ENCODE measurements at places on chromosomes 12 and 14.
A peak's percentile ranks its signal among the peaks of the same experiment; 100 is the strongest.

- no peak for DNase-seq
These were observed 519.8 kb upstream of the TMPO start for GRCh38 chr12:97995559-97995958.

- DNase-seq = no peak
These were observed 31.5 kb downstream of the TMEM63C start for GRCh38 chr14:77212943-77213678.

DNA sequence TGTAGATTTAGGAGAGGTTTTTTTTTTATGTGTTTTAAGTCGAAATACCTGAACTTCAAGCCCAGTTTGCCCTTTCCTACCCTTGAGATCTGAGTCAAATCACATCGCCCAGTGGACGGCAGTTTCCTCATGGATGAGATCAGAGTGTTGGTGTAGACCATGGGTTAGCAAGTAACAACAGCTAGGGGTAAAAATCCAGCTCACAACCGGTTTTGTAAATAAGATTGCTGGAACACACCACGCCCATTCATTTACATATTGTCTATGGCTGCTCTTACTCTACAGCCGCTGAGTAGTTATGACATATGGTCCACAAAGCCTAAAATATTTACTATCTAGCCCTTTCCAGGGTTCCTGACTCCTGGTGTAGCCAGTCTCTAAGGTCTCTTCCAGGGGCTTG lies 158.5 kb upstream of the PLEKHG7 start:
- no peak for DNase-seq

- peak; percentile 4 for DNase-seq
These were observed 58.6 kb downstream of the R3HDM2 start for GRCh38 chr12:57372233-57372632.

DNA sequence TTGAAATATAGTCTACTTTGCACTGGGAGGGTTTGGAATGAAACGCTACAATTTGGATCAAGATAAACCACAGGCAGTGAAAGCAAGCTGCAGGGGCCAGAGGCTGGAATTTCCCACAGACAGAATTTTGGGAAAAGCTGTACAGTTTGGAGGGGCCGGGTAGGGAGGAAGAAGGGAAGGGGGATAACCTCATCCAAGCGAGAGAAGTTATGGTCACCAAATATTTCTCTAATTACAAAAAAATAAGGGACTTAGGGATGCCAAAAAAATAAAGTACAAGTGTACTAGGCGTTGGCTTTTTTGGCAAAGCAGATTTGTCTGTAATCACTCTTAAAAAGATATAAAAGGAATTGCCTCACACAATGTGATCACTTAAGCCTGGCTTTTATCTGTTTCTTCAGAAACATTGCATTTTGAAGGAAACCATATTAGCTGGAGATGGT lies 31.2 kb upstream of the ADGRD1 start:
- no peak for DNase-seq

DNA sequence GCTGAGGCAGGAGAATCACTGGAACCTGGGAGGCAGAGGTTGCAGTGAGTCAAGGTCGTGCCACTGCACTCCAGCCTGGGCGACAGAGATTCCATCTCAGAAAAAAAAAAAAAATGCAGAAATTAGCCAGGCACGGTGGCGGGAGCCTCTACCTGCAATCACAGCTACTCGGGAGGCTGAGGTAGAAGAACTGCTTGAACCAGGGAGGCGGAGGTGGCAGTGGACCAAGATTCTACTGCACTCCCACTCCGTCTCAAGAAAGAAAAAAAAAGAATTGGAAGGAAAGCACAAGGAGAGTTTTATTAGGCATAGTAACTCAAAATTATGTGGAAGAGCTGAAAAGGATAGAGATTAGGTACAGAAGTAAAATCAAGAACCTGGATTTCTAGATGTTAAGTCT lies 20.8 kb upstream of the AMHR2 start:
- DNase-seq = no peak

DNA sequence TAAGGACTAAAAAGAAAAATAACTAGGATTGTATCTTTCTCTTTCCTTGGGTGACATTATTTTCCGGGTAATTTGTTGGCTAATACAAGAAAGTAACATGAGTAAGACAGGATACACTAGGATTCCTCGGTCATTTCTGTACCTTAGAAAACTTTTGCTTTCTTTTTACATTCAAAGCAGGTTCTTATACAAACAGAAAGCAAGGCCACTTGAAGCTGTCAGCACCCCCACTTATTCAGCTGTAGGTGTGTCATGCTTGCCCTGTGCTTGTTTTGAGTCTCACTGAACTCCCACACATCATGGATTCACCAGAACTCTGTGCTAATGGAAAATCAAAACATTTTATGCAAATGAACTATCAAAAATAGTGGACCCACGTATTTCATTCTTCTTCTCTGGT lies 266.8 kb upstream of the CLEC14A start:
- DNase-seq = no peak

- DNase-seq = no peak
These were observed 1046.6 kb upstream of the USP15 start for GRCh38 chr12:61213646-61214045.

- no peak for DNase-seq
These were observed 52.5 kb downstream of the SPIC start for GRCh38 chr12:101527682-101528081.

DNA sequence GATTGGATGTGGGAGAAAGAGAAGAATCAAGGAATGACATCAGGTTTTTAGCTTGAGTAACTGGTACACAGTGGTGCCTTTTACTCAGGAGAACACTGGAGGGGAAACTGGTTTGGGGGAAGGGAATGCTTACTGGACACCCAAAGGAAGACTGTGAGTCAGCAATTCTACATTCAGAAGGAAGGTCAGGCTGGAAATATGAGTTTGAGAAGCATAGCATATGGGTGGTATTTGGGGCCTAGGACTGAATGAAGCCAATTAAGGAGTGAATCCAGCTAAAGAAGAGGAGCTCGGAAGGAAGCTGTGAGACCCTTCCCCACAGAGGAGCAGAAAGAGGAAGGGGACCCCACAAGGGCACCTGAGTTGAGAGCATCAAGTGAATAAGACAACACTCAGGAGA lies 35.4 kb downstream of the DMAC2L start:
- DNase-seq = no peak

DNA sequence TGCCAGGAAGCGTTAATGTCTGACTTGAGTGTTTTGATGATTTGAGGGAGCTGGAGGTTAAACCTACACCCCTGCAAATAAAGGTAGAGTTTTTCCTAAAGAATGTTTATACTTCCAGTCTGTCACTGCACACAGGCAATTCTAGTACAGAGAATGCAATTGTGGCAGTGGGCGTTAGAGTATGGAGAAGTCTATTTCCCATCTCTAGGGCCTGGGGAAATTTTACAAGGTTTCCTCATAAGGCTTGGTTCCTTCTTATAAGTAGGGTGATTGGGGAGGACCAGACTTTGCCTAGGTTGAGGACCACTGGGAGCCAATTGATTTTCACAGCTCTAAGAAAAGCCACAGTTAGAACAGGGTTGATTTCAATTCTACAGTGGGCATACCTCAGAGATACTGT lies 44.3 kb downstream of the IFNG start:
- no peak for DNase-seq

- no peak for DNase-seq
These were observed 457.6 kb upstream of the RGS6 start for GRCh38 chr14:71474301-71475265.

DNA sequence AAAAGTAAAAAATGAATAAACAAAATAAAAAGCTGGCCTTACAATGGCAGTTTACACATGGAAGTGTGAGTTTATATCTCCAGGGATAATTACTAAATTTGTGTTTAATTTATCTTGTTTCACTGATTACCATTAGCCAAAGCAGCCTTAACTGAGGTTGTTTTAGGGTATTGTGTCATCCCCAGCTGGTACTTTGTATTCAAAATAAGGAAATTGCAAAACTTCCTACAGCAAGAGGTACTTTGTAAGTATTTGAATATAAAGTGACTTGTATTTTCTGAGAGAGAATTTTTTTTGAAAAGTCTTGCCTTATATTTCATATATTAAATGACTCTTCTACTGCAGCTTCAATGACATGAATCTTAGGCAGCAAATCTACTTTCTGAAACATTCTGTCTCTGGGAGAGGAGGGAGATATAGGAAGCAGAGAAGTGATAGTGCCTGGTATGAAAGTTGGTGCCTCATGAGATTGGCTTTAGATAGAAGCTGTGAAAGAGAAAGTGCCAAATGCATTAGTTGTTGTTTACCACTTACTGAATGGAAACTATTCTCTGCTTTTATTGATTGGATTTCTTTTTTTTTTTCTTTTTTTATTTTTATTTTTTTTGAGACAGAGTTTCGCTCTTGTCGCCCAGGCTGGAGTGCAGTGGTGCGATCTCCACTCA lies 6.7 kb downstream of the FNTB start:
- DNase-seq = no peak

DNA sequence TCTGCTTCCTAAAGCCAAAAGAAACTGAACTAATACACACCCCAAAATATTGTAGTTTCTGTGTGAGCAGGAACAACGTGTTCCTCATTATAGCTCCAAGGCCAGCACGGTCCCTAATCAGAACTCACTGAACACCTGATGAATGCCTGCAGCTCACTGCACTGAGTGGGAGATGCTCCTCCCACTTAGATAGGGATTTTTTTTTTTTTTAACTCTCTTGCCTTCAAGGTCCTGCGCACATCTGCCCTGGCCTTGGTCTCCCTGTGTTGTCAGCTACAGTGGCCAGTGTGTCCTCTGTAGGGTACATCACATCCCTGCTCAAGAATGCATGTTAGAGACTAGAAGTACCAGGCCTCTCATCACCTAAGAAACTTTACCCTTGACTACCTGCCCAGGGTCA lies 44.3 kb upstream of the TMPO start:
- DNase-seq = no peak

DNA sequence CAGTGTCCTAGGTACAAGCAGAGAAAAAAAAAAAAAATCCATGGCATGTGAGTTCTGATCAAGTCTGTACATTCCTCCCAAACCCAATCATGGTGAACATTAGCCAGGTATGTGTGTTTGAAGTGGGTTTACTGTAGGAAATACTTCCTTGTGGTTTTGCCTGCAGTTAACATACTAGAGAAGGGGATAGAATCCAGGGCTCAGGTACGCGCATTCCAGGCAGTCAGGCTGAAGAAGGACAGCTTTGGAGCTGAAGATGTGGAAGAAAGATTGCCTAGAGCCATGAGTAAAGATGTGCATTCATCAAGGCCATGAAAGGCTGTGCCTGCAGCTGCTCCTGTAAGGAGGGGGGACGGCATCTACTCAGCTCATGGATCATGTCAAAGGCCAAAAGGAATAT lies 88.2 kb upstream of the NTF3 start:
- DNase-seq = no peak

DNA sequence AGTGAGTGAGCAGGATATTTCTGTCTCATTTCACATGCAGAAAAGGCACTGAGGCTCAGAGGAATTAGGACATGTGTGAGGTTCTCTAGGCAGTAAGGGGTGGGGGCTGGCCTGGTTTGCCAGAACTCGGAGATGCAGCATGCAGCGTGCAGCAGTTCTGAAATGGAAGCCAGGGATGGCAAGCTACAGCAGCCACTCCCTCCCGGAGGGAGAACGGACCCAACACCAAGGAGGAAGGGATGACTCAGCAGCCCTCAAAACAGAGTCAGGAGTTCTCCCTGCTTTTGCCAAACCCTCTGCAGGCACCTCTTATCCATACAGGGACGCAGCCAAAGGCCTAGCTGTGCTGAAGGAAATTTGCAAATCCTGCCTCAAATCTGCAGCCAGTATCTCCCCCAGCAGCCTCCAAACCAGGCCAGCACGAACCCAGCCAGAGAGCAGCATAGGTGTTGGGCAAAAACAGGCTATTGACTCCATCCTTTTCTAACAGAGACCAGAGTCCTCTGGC lies 10.3 kb upstream of the SERPINA3 start:
- peak; percentile 62 for DNase-seq

- no peak for DNase-seq
These were observed 3.4 kb downstream of the PTCSC3 start for GRCh38 chr14:36173161-36173560.

- DNase-seq = no peak
These were observed 107.2 kb downstream of the SCAF11 start for GRCh38 chr12:45883187-45883586.

DNA sequence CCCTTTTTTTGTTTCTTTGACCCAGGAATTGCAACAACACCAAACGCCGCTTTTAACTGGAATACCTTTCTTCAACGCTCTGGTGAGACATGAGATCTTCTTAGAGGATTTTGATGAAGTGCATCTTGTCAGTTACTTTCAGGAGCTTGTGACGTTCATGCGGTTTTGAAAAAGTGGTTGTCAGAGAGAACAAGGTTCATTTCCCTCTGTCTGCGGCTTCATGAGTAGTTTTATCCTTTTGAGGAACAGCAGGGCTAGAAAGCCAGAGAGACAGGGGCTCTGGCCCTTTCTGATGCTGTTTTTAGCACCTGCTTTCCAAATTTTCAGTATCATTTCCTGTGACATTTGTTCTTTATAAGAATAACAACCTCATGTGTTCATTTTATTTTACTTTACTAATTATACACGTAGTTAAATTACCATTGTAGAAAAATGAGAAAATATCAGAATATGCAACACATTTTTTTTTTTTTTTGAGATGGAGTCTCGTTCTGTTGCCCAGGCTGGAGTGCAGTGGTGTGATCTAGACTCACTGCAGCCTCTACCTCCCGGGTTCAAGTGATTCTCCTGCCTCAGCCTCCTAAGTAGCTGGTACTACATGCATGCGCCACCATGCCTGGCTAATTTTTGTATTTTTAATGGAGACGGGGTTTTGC lies 61.8 kb downstream of the GLT1D1 start:
- DNase-seq = no peak

DNA sequence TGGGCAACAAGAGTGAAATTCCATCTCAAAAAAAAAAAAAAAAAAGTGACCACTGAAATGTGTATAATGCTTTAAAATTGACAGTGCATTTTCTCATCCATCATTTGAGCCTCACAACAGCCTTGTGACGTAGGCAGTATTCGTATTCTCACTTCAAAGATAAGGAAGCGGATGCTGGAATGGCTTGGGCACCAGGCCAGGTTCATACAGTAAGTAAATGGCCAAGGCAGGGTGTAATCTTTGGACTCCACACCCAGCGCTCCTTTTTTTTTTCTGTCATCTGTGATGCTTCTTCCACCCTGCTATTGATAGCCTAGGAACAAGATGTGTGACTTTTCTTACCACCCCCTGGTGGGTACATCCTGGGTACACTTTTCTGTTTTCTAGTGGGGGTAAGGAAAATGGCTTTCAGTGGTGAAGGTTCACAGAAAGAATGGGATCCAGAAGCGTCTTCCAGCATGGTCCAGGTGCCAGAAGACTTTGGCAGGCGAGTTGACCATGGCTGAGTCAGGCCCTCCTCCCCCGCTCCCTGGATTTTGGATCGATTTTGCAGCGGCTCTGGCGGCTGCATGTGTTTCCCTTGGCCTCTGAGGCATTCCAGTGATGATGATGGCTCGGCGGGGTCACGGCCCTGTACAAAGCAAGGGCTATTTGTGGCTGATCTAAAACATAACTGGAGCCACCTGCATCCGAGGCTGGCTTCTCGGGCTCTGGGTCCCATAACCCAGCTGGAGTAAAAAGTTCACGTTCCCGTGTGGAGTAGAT lies 110.6 kb downstream of the CACNA1C start:
- no peak for DNase-seq

GRCh38 chr12:11542599-11542998 lies 106.9 kb upstream of the ETV6 start:
- DNase-seq = no peak

All from AG04449 (cell line).